ENCODE measurements at places on chromosomes 11 and 22. TPM values are rescaled to one million over a fixed set of nuclear protein-coding genes. Genes with fewer than 3 reads are reported as not detected.

- H3K27me3 ChIP-seq: no peaks in the 10 kb centered on the region
- H3K36me3 ChIP-seq: no peaks in the 10 kb centered on the region
- H3K4me3 ChIP-seq: no peak overlapping the region
- H3K4me1 ChIP-seq: no peaks in the 10 kb centered on the region
- no peak for DNase-seq
- H3K27ac ChIP-seq: no peak overlapping the region
These were observed 44.4 kb upstream of the SLC22A12 start for GRCh38 chr11:64546600-64546999.

GRCh38 chr22:38956551-38956950, 858 bp upstream of the APOBEC3A start:
- no peak overlapping the region for H3K27ac ChIP-seq
- no peaks in the 10 kb centered on the region for H3K4me1 ChIP-seq
- no peak overlapping the region for H3K4me3 ChIP-seq
- no peaks in the 10 kb centered on the region for H3K27me3 ChIP-seq

DNA sequence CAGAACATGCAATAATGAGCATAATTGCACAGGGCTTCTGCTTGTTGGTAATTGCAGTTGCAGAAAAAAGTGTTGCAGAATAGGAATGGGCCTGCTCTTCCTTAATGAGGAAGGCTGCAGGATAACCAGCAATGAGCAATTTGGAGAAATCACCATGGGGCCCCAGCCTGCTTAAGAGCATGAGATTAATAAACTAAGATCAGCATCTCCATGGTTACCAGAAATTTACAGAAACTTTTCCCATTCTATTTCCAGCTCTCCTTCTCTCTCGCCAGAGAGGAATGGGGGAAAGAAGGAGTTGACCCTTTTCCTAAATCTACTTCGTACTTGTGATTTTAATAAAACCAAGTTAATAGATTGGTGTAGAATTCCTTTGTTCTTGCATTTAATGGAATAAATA, 80.9 kb upstream of the CSNK2A3 start:
- H3K4me3 ChIP-seq: no peak overlapping the region
- H3K36me3 ChIP-seq: no peaks in the 10 kb centered on the region
- no peaks in the 10 kb centered on the region for H3K27me3 ChIP-seq
- no peak for DNase-seq
- no peak overlapping the region for H3K27ac ChIP-seq
- H3K4me1 ChIP-seq: peaks cover 29% of the 10 kb centered on the region

- no peak overlapping the region for H3K4me3 ChIP-seq
- no peaks in the 10 kb centered on the region for H3K27me3 ChIP-seq
- H3K4me1 ChIP-seq: peaks cover 3% of the 10 kb centered on the region
- no peak overlapping the region for H3K27ac ChIP-seq
These were observed 15.3 kb upstream of the BAIAP2L2 start for GRCh38 chr22:38125751-38126201.

GRCh38 chr11:24697522-24698111, 200.8 kb downstream of the LUZP2 start:
- no peaks in the 10 kb centered on the region for H3K4me1 ChIP-seq
- no peak for DNase-seq
- H3K4me3 ChIP-seq: no peak overlapping the region
- H3K36me3 ChIP-seq: no peaks in the 10 kb centered on the region

DNA sequence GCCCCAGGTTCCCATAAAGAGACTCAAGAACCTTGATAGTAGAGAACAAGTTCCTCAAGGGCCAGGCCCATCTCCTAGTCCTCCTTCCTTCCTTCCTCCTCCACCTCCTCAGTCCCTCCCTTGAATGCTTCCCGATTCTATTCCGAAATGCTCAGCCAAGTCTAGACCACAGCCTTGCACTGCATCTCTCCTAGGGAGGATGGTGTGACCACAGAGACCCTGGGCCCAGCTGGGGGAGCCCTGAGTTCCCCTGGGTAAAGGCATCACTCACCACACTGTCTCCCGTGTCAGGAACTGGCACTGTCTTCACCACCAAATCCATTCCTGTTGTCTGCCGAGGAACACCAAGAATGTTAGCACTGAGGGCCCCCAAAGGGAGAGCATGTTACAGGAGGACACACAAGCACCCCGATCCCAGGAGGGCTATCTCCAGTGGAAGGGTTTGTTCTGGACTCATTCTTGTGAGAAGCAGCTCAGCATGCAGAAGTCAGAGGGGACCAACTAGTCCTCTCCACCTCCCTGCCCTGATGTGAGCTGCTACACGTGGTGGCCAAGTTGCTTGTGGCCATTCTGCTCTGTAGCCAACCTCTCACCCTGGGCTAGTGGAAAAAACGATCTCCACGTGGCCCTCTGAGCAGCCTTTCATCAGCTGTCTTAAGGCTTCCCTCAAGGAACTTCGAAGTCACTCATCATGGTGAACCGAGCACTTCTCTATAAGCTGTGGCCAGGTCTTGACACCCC, 8.7 kb downstream of the IFT27 start:
- H3K27ac ChIP-seq: no peak overlapping the region
- no peaks in the 10 kb centered on the region for H3K27me3 ChIP-seq
- no peak for DNase-seq
- no peaks in the 10 kb centered on the region for H3K4me1 ChIP-seq
- H3K36me3 ChIP-seq: no peaks in the 10 kb centered on the region

DNA sequence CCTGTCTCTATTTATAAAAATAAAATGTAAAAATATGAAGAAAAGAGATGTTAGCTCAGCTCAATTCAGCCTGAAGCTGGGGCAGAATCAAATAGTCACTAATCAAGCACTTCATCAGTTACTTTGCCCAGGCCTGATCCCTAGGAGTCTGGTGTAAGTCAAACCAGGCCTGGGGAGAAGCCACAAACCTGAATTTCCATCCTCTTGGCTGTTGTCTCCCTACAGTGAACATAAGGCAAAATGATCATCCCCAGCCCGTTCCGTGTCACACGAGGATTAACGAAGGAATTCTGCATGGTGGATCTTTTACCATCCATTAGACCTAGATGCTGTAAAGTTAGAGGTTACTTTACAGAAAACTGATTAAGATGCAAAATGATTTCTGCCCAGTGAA, 6.5 kb upstream of the NAALADL1 start:
- no peaks in the 10 kb centered on the region for H3K4me1 ChIP-seq
- no peaks in the 10 kb centered on the region for H3K27me3 ChIP-seq

DNA sequence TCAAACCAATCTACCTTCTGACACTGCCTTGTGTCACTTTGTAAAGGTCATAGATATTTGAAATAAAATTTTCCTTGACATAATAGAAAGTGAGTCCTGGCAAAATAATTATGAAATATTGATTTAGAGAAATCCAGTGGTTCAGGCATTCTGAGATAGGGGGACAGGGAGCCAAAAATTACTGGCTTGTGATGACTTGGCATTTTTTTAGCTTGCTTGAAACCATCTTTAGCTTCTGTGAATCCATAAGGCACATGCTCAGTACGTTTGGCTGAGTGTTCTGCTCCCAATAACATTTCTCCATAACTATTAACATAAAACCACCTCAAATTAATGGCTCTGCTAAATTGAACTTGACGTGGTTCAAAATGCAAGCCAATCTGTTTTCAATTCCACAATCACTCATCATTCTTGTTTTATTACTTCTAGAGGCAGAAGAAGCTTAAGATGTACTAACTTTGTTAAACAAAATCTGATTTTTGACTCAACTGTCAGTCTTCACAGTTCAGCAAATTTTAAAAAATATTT, 209.0 kb downstream of the LRRC4C start:
- no peak for DNase-seq
- H3K27me3 ChIP-seq: no peaks in the 10 kb centered on the region
- H3K27ac ChIP-seq: no peak overlapping the region
- H3K4me1 ChIP-seq: no peaks in the 10 kb centered on the region

DNA sequence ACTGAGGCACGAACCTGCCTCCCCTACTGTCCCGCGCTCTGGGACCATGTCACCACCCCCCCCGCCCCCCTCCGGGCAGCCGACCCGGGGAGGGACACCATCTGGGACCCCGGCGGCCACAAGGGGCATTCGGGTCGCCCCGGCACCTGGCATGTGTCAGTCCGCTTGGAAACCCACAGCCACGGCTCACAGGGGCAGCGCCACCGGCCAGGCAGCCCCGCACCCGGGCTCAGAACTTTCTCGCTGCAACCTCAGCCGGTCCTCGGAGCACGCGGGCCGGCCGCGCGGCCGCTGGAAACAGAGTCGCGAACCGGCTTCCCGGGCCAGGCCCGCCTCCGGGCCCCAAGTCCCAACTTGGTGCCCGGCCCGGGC, 159.9 kb upstream of the GRK3 start:
- H3K36me3 ChIP-seq: no peaks in the 10 kb centered on the region
- peaks cover 31% of the 10 kb centered on the region for H3K4me1 ChIP-seq
- no peak for DNase-seq
- H3K4me3 ChIP-seq: peak overlapping the region; percentile 59
- peak overlapping the region; percentile 68 for H3K27ac ChIP-seq
- H3K27me3 ChIP-seq: no peaks in the 10 kb centered on the region

DNA sequence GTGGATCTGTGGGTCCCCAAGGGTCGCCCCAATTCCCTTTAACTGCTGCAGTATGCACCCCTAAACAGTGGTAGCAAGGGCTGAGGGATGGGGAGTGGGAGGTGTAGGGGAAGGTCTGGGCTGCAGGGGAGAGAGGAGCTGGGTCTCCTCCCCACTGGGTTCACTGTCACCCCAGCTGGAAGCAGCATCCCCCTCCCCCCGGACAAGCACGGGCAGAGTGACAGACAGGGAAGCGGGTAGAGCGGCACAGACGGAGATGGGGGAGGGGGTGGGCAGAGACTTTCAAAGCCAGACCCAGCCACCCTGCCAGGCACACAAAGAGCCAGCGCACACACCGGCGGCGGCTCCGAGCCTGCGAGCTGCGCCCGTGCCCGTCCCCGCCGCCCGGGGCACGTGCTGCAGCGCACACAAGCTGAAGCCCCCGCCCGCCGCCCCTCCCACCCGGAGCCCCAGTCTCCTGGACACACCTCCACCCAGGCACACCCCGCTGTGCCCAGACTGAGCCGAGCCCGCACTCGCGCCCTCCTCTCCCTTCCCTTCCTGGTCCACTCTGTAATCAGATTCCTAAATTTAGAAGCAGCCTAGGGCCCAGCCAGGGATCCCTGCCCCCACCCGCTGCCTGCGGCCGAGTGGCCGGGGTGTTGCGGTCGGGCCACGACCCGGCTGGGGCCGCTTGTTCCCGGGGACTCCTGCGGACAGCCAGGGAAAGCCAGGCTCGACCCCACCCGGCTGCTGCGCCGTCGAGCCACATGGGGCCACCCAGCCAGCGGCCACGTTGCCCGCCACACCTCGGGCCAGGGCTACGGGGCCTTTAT, 935 bp upstream of the RCOR2 start:
- no peak overlapping the region for H3K4me3 ChIP-seq
- peak; percentile 61 for DNase-seq
- no peaks in the 10 kb centered on the region for H3K27me3 ChIP-seq

DNA sequence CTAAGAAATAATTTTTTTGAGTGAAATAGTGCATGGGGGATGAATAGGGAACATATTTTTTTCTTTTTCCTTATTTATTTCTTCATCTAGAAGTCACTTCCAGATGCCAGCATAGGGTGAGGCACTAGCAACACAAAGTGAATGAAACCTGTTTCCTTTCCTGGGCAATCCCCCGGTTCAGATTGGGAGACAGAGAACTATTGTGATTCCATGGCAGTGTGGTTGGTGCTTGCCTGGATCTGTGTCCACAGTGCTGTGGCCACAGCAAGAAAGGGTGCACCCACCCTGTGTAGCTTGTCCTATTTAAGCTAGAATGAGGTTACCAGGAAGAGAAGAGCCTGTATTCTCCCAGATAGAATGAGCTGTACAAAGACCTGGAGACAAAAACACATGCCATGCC, 57.6 kb downstream of the SLC5A1 start:
- H3K4me1 ChIP-seq: no peaks in the 10 kb centered on the region
- H3K4me3 ChIP-seq: no peak overlapping the region
- no peaks in the 10 kb centered on the region for H3K36me3 ChIP-seq
- no peak for DNase-seq
- no peaks in the 10 kb centered on the region for H3K27me3 ChIP-seq

GRCh38 chr11:12702999-12703453, 28.8 kb downstream of the TEAD1 start:
- H3K27ac ChIP-seq: no peak overlapping the region
- no peaks in the 10 kb centered on the region for H3K27me3 ChIP-seq
- no peaks in the 10 kb centered on the region for H3K36me3 ChIP-seq

GRCh38 chr22:27088026-27088425, 430.6 kb downstream of the MIAT start:
- no peak overlapping the region for H3K27ac ChIP-seq
- H3K27me3 ChIP-seq: no peaks in the 10 kb centered on the region
- no peaks in the 10 kb centered on the region for H3K36me3 ChIP-seq

The MRGPRX4 gene
- not detected for polyA plus RNA-seq

The C22orf31 gene
- polyA plus RNA-seq: 4.5 TPM
